ENCODE measurements at places on chromosomes 12 and 14.

- no peak for DNase-seq
Observed at GRCh38 chr12:123934829-123935228, 37.8 kb downstream of the CCDC92 start.

DNA sequence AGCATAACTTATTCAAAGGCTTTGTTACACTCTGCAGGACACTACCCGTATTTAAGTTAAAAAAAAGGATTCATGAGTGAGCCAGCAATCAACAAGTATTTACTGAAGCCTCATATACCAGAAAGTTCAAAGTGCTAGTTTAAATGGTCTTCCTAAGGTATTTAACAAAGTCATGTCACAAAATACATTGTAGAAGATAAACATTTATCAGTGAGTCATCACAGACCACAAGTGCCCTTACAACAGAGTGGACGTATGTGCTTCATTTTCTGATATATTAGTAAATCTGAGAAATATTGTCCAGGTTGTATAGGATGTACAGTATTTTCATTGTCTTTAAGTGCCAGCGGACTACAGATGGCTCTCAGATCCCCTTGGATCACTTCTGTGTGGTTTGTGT lies 24.2 kb downstream of the FLRT2 start:
- no peak for DNase-seq

DNA sequence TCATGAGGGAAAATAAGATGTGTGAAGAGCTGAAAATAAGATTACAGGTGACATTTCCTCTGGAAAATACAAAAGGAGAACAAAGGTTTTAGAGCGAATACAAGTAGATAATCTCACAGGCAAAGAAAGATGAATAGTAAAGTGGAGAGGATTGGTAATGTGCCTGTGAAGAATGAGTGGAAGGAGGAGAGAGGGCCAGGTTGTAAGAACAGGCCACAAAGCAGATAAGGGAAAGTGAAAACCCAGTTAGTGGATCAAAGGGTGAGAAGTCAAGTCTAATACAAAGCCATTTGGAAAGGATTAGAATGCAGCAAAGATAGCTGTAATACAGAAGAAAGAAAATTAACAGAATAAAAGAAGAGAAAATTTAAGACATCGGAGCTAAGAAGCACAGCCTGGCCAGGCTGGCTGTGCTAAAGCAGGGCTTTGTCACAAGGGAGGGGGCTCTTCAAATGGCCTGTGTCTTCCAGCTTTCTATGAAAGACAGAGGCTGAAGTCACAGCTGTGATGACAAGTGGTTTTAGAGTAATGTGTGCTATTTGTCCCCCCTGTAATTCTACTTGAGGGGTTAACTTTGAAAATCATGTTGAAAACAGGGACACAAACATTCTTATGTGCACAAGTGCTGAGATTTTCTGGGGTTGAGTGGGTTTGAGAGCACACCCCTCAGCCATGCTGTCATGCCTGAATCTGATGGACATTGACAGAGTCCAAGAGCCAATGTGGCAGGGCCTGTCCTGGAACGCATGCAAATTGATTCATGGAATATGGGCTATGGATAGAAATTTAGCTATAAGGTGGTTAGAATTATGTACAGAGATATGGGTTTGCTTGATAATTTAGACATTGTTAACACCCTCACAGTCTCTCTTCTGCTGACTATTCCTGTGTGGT lies 344.5 kb upstream of the NAV3 start:
- DNase-seq = no peak

GRCh38 chr12:132707241-132707640 lies 3.4 kb upstream of the PGAM5 start:
- no peak for DNase-seq

GRCh38 chr14:54200726-54201125 lies 196.1 kb upstream of the CDKN3 start:
- no peak for DNase-seq

- DNase-seq = no peak
Observed at GRCh38 chr12:16037533-16037932, 126.4 kb downstream of the DERA start.

GRCh38 chr12:108916336-108916735 lies 36.4 kb downstream of the DAO start:
- no peak for DNase-seq

GRCh38 chr12:85424581-85425348 lies 144.7 kb downstream of the ALX1 start:
- DNase-seq = no peak
